ENCODE measurements at places on chromosomes 4 and X.
A peak's percentile ranks its signal among the peaks of the same experiment; 100 is the strongest.

GRCh38 chrX:135384161-135384836 is 37.4 kb upstream of the SMIM10L2A start:
- DNase-seq = no peak

GRCh38 chr4:16085822-16086221 is 2.0 kb upstream of the PROM1 start:
- no peak for DNase-seq

DNA sequence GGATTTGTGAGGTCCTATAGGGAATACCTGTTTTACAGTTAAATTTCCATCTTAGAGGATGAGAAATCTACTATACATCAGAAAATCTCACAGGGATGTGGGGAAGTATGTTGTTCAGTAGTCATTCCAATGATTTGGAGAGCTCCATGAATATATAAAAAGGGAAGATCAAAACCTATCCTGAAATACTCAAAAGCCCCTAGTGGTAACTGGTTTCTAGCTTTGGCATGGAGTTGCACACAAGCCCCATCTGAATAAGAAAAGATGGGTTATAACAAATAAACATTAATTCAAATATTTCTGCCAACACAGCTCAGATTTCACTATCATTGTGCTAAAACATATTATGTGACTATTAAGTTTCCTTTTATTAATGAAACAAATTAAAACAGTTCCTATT is 101.6 kb downstream of the FBXO8 start:
- DNase-seq = no peak

DNA sequence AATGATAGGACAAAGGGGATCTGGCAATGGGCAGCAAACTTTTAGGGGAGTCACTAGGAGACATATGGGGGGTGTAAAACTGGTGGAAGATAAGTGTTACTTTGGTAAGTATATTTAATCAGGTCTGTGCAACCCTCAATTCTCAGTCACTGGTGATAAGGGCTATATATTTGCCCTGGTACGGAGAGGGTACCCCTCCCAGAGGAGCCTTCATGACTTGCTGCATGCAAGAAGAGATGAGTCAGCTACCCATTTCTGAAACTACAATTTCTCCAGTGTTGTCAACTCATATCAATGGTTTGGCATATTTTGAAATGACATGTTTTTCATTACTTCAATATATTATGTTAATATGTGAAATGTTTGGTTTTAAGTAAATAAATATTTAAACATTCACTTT is 14.3 kb downstream of the SMARCAD1 start:
- DNase-seq = no peak

DNA sequence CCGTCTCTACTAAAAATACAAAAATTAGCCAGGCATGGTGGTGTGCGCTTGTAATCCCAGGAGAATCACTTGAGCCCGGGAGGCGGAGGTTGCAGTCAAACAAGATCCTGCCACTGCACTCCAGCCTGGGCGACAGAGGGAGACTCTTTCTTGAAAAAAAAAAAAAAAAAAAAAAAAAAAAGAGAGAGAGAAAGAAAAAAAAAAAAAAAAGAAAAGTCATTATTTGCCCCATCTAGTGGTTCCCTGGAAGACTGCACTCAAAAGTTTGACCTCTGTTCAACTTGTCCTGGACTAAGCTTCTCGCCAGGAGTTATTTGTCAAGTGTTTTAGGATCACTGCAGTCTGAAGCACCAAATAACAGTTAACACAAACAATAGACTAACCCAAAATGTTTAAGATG is 45.3 kb upstream of the KCTD8 start:
- no peak for DNase-seq

DNA sequence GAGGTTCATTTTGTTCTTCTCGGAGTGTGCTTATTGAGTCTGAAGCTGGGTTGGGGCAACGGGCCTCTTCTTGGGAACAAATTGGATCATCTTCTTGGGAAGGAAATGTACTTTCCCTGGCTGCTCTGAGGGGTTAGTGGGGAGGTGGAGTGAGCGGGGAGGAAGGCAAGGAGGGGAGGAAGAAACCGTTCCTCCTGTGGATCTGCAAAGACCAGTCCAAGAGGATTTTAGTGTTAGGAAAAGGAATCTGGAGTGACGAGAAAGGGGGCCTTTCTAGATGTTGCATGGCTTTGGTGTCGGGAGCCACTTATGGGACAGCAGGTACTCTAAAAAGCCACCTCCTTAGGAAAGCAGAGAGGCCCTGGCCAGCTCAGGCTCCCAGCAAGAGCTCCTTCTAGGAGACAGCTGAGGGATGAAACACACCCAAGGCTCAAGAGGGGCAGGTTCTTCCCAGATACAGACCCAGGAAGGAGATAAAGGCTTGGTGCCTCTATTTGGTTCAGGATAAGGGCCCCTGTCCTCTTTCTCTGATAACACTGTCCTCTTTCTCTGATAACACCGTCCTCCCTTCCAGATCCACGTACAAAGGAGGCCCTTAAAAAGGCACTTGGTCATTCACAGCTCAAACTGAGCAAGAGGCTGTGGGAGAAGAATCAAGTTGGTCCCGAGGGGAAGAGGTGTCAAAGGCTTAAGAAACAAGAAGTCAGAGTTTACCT is 451 bp downstream of the SOD3 start:
- no peak for DNase-seq

DNA sequence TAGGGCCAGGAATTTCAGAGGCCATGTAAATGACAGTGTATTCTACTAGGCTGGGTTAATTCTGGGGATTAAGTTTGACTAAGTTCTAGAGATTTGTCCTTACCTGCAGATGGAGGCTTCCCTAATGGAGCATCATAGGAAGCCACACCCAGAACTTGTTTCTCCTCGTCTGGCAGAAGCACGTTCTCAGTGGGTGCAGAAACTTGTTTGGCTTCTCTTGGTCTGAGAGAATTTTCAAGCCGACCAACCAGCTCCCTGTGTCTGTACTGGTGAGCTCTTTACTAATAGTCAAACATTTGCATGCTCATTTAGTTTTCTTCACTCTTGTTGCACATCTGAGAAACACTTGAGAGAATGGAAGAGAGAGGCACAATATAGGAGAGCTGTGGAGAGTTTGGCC is 907 bp upstream of the ATP10D start:
- DNase-seq = no peak

DNA sequence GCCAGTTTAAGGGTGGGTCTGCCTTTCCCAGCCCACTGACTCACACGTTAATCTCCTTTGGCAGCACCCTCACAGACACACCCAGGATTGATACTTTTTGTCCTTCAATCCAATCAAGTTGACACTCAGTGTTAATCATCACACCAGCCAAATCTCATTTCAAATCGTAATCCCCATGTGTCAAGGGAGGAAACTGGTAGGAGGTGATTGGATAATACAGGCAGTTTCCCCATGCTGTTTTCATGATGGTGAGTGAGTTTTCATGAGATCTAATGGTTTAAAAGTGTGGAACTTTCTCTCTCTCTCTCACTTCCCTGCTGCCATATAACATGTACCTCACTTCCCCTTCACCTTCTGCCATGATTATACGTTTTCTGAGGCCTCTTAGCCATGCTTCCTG is 647.2 kb upstream of the FRG1 start:
- DNase-seq = no peak

- DNase-seq = peak; percentile 93
These were observed 12.7 kb downstream of the TKTL1 start for GRCh38 chrX:154308108-154308946.

DNA sequence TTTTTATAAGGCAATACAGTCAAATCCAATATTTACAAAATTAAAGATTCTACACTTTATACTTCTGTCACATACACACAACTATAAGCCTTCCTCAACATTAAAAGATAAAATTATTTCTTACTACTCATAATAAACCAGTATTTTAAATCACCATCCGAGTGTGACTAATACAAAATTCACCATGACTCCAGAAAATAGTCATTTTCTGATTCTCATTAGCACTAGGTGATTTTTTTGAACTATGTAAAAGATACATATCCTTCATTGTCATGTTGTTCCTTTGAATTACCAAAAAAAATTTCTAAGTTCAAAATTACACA is 646 bp upstream of the SLC7A11 start:
- DNase-seq = no peak

DNA sequence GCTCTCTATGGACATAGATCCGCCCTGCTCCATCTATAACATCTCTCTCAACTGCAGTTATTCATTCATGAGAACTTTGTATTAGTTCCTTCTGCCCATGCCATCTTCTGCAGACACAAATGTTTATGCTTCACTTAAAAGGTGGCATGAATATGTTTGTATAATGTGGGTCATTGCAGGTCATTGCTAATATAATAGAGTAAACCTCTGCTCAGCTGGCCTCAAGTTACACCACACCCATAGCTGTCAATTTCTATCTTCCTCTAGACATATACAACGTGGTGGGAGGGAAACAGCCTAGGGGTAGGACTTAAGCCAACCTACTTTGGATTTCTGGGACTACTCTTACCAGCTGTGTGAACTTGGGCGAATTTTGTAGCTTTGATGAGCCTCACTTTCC is 129.8 kb downstream of the ATXN3L start:
- no peak for DNase-seq

GRCh38 chr4:2931512-2932301 is 31.5 kb downstream of the NOP14 start:
- peak; percentile 80 for DNase-seq

DNA sequence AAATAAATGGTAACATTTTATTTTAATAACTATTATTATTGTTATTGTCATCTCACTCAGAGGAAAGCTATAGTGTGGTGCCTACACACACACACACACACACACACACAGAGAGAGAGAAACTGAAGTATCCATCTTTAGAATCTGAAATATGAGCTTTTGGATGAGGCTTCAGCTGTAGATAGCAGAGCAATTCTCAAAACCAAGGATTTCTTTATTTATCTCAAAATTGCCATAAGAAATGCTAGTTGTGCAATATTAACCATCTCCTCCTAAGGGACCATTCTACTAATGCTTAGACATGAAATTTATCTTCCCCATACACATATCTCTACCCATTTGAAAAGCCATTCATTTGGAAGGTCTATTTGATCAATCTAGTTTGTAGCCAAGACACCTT is 50.1 kb upstream of the SGMS2 start:
- no peak for DNase-seq

GRCh38 chrX:39854772-39855747 is 242.7 kb downstream of the BCOR start:
- peak; percentile 88 for DNase-seq

DNA sequence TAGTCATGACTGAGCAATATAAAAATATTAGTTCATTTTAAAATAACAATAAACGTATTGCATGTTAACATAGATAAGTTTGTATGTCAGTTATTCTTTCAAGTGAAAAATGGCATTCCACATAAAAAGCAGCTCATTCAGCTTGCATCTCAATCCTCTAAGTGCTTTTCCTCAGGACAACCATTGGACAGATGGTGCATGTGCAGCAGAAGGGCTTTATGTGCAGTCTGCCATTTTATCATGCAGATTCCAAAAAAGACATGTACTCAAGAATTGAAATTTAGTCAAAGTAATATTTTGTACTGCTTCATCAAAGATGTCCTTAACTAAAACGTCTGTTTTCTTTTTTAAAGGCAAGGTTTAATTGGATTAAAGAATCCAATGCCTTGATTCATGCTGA is 93.4 kb downstream of the RS1 start:
- DNase-seq = no peak

DNA sequence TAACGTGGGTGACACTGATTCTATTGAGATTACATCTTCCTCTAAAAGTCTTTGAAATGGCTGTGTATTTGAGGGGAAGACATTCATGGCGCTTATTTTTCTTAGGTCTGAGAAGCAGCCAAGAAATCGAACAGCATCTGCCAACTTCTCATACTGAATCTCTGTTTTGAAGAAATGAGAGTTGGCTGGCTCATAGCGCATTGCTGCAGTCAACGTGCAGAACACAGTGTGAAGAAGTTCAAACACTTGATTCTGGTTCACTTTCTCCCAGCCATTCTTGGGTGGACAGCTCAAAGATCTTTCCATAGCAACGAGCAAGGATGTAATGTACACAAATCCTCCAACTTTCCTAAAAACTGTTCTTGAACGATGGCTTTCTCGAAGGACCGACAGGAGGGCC is 156.5 kb downstream of the WDFY3 start:
- no peak for DNase-seq

- DNase-seq = no peak
These were observed 67.6 kb upstream of the PPARGC1A start for GRCh38 chr4:23957465-23957864.

GRCh38 chr4:123786920-123787319 is 390.3 kb downstream of the SPRY1 start:
- no peak for DNase-seq

DNA sequence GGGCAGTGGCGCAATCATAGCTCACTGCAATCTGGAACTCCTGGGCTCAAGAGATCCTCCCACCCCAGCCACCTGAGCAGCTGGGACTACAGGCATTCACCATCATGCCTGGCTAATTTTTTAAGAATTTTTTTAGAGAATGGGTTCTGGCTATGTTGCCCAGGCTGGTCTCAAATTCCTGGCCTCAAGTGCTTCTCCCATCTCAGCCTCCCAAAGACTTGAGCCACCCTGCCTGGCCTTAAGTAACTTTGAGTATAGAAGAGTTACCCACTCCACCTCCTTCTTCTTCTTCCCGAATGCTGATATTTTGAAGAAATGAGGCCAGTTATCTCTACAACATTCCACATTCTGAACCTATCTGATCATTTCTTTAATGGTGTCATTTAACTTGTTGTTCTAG is 72.4 kb upstream of the WWC2 start:
- DNase-seq = no peak

GRCh38 chrX:148722966-148723365 is 222.5 kb downstream of the AFF2 start:
- DNase-seq = no peak

GRCh38 chr4:174373821-174374220 is 90.1 kb downstream of the CEP44 start:
- DNase-seq = no peak

DNA sequence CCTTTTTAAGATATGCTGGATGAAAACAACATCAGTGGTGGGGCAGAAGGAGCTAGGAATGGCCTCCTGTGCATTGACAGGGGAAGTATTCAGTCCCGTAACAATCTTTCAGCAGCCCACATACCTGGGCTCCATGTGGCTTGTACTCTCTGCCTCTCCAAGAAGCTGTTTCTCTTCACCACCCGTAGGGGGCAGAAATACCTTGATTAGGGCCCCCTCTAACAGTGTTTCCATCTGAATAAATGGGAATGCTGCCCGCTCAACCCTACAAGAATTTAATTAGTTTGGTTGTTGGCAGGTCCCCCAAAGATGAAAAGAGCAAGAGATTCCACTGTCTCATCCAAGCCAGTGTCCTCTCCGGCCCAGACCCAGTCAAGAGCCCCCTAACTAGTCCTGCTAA is 155.2 kb downstream of the SMIM20 start:
- DNase-seq = no peak

GRCh38 chr4:173516621-173517524 is 13.2 kb downstream of the HAND2 start:
- peak; percentile 48 for DNase-seq

- no peak for DNase-seq
These were observed 22.2 kb downstream of the LIAS start for GRCh38 chr4:39480902-39481695.

DNA sequence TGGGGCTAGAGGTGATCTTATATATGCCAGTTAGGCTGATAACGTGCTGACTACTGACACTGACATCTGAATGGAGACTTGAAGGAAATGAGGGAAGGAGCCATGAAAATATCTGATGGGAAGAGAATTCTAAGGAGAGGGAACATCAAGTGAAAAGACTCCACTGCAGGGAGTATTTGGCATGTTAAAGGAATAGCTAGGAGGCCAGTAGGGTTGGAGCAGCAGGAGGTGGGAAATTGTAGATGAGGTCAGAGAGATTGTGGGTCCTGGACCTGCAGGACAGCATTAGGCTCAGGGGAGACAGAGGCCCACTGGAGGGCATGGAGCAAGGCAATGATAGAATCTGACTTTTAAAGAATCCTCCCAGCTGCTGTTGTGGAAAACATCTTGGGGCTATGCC is 55.8 kb upstream of the NSUN7 start:
- DNase-seq = no peak

GRCh38 chr4:138558886-138559285 is 316.7 kb upstream of the SLC7A11 start:
- DNase-seq = no peak

All from activated CD8-positive, alpha-beta memory T cell treated with anti-CD3 and anti-CD28 coated beads for 24 hours (primary cell).